HTR-8/SVneo (cell line): ENCODE measurements at places on chromosomes 2 and 18.
A peak's percentile ranks its signal among the peaks of the same experiment; 100 is the strongest.

DNA sequence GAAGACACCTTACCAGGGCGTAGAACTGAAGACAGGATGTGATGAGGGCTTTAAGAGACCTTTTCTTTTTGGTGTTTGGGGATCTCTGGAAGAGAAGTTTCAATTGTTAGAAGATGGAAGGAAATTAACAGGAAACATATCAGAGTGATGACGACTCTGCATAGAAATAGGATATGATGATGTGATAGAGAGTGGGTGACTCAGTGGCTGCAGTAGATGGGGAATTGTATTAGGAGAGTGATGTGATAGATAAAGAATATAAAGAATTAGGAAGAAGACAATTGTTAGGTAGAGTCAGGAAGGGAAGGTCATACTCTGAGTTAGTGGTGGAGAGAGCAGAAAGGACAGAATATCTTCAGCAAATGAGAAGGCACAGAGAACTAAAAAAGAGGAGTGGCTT lies 593.9 kb downstream of the NYAP2 start:
- DNase-seq: no peak

GRCh38 chr2:33484042-33484621 lies 7.7 kb downstream of the RASGRP3 start:
- peak; percentile 50 for DNase-seq

GRCh38 chr2:36692121-36692520 lies 4.4 kb upstream of the VIT start:
- DNase-seq: no peak

- no peak for DNase-seq
These were observed 77.3 kb upstream of the CTLA4 start for GRCh38 chr2:203790134-203790852.

GRCh38 chr18:26434887-26435286 lies 113.5 kb downstream of the KCTD1 start:
- DNase-seq: no peak

DNA sequence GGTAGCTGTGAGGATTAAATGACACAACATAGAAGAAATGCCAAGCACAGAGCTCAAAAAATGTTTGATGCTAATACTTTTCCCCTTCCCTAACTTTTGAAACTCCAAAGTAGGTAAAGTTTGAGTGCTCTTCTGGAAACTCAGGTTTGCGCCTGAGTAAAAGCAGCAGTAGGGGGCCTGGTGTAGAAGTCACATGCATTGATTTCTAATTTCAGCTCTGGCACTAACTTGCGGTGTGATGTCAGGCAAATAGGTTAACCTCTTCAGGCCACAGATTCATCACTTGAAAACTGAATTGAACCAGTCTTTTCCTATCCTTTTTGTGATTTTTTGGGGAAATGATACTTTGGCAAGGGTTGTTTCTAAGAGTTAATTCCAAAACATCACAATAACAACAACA lies 27.2 kb downstream of the LHCGR start:
- no peak for DNase-seq

DNA sequence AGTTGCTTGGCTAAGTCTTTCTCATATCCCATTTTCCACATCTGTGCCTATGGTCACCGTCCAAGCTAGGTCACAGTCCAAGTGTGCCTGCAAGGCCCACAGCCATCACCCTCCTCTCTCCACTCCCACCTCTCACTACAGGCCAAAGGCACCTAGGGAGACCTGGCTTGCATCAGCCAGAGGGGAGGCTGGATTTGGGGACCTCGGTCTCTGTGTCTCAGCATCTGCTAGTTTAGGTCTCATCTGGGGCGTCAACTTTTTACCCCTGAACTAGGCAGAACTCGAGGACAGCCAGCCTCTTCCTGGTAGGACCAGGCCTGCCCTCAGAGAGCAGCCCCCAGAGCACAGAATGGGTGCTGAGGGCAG lies 217.1 kb downstream of the DYSF start:
- DNase-seq: no peak

DNA sequence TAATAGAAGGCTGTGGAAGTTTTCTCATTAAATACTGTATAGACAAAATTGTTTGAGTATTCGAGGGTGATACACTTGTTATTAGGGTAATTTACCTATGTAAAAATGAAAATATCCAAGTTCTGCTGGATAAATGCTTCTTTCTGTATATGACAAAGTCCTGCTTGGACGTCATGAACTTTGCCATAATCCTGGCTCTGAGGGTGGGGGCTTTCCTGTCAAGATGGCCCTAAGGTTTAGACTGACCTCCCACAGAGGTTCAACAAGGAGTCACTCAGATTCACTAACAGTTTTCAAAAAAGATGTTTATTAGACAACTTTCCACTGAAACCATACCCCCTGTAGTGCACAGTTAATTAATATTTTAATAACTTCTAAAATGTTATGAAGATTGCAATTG lies 52.5 kb upstream of the NABP1 start:
- no peak for DNase-seq

DNA sequence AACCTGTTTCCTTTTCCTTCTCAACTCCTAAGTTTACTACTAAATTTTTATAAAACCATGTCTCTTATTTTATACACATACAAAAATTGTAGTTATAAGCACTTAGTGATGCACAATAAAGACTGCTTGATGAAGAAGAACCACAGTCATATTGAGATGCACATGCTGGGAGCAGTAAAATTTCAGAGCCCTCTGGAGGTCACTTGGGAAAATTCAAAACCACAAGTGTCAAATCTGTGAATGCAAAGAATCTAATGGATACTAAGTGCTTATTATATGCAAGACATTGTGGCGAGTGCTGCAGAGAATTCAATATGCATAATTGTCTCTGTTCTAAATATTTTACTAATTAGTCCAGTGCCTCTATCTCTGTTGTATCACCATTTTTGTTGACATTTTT lies 180.5 kb downstream of the VWC2L start:
- no peak for DNase-seq

- no peak for DNase-seq
These were observed 15.5 kb upstream of the ABCB11 start for GRCh38 chr2:169046440-169047151.

- DNase-seq: no peak
These were observed 66.8 kb downstream of the UXS1 start for GRCh38 chr2:106127282-106127771.

GRCh38 chr2:20444993-20445910 lies 1.6 kb upstream of the RHOB start:
- DNase-seq: no peak

DNA sequence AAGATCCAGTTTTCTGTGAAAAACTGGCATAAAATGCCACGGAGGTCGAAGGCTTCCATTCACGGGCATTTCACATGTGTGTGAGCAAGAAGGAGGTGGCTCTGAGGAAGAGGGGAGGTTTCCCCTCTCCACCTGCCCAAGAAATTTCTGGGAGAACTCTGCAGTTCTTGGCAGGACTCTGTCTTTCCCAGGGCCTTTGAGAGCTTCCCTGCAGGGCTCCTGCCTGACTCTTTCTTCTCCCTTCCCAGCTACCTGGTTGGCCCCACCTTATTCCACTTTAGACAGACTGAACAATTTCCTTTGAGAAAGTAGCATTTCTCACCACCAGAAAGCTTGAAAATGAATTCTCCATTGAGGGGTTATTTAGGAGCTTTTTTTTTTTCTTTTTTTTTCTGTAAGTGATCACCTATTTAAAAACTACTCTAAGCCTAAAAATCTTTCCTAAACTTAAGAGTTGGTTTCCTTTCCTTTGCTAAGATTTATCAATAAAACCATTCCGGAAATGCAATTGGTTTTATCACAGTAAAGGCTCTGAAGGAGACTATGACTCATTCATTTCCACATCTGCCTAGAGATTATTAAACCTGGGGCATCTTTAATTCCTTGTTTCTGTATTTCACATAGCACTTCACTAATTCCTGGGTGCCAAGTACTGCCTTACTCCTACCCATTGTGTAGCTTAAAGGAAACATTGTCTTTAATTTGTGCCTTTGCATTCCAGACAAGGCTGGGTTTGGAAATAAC lies 59.3 kb downstream of the UNC80 start:
- no peak for DNase-seq

- DNase-seq: no peak
These were observed 93.3 kb downstream of the COLEC12 start for GRCh38 chr18:407191-407590.

DNA sequence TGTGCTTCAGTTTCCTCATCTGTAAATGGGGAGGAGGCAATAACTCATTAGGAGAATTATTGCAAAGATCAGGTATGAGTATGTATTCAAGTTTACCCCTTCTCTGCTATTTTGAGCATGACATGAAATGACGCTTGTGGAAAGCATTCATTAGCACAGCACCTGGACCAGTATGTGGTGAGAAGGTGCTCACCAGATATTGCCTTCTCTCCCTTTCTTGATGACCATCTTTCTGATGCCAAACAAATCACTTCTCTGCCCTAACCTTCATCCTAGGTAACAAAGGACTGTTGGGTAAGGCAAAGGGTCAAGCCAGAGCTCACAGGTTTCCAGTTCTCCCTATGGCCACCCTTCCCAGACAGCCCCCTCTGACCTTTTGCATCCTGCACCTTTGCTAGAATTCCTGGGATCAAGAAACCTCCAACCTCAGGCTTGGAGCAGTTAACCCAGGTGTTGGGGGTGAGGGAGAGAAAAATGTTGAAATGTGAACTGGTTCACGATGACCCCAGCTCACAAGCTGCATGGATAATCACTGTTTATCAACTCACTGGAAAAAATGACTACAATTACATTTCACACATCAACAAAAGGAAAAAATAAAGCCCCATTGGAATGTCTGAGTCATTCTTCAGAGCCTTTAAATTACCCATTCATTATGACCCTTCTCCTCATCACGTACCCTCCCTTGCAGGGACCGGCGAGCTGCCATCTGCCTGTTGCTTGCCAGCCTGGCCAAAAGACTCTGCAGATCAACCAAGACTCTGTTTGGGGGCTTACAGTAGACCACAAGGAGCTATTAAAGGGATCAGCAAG lies 41.6 kb downstream of the LBH start:
- peak; percentile 66 for DNase-seq
